ENCODE measurements at places on chromosomes 4 and X.

GRCh38 chr4:153297116-153297515, 47.4 kb upstream of the MND1 start:
- DNase-seq = no peak

GRCh38 chr4:171484681-171485080, 328.5 kb upstream of the GALNTL6 start:
- DNase-seq = no peak

GRCh38 chr4:135368831-135369230, 1167.2 kb upstream of the PABPC4L start:
- DNase-seq = no peak

GRCh38 chr4:138164208-138164607, 77.9 kb downstream of the SLC7A11 start:
- no peak for DNase-seq

- DNase-seq = no peak
These were observed at the start of gene GPR143 for GRCh38 chrX:9765737-9766097. GPR143 (minus strand) TSS chrX:9765847; CDS start chrX:9765817, 30 bp downstream.

- DNase-seq = peak; percentile 19
These were observed 21.8 kb downstream of the CMC4 start for GRCh38 chrX:155048977-155049619.

GRCh38 chr4:55440786-55441185, 45.0 kb downstream of the TMEM165 start:
- no peak for DNase-seq

Data from mammary epithelial cell (primary cell).